Stimulated activated CD4-positive, alpha-beta T cell treated with anti-CD3 and anti-CD28 coated beads, Interleukin-2, amount 100 ng/mL, for 48 hours (primary cell): ENCODE measurements at places on chromosomes 3 and 15.

DNA sequence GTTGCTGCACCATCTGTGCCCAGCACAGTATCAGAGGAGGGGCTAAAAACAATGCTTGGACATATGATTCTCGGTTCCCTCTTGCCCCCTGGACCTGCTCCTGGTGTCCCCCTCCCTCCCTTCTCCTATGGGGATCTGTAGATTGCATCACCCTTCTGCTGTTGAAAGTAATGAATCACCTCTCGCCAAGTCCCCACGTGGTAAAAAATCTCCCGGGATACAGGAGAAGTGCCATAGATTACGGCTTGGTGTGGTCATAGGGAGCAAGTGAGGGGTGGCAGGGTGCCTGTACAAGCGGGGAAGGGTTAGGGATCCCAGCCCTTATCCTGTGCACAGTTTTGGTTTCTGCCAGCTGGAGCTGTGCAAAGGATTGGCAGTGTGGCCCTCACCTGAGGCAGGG is 37.7 kb downstream of the AMOTL2 start:
- no peak for DNase-seq

- no peak for DNase-seq
Measured at GRCh38 chr3:140571836-140572235, 106.0 kb upstream of the TRIM42 start.

DNA sequence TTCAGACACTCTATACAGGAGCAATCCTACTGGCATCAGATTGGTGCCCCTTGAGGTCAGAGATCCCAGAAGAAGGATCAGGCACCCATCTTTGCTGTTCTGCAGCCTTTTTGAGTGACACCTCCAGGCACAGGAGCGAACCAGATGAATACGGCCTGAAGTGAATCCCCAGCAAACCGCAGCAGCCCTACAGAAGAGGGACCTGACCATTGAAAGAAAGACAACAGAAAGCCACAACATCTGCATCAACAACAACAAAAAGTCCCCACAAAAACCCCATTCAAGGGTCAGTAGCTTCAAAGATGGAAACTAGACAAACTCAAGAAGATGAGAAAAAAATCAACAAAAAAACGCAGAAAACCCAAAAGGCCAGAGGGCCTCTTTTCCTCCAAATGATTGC is 130.4 kb downstream of the PPM1L start:
- no peak for DNase-seq

GRCh38 chr3:172317984-172318383 is 130.3 kb downstream of the GHSR start:
- DNase-seq, result no peak

DNA sequence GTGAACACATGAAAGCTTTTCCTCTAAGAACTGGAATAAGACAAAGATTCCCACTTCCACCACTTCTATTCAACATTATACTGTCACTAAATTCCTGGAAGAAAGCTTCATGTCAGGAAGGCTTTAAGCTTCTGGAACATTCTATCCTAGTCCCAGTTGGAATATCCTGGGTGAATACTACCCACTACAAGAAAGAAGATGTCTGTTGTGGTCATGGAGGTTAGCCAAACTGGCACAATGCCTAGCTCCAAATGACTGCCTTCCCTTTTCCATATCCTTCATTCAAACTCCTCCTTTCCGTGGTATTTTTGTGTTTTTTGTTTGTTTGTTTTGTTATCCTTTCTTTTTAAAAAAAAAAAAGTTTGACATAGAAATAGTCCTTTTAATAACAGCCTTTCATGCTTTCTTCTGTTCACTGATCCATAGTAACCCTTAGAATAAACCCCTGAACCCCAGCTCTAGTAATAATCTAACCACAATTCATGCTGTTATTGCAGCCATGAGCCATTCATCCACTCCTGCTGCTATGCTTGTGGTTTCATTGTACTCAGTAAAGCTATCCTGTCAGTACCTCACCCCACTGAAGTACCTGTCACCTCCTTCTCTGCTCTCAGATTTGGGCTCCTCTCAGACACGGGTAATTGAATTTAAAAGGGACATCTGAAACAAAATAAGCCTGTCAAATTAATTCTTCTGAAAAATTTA is 447.5 kb downstream of the IGSF11 start:
- no peak for DNase-seq

DNA sequence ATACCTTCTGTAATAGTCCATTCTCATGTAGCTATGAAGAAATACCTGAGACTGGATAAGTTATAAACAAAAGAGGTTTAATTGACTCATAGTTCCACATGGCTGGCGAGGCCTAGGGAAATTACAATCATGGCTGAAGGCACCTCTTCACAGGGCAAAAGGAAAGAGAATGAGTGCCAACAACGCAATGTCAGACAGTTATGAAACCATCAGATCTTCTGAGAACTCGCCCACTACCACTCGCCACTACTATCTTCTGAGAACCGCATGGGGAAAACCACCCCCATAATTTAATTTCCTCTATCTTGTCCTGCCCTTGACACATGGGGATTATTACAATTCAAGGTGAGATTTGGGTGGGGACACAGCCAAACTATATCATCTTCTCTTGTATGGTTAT is 406.8 kb upstream of the CBLB start:
- no peak for DNase-seq

GRCh38 chr3:181739628-181740027 is 27.9 kb downstream of the SOX2 start:
- DNase-seq, result no peak

DNA sequence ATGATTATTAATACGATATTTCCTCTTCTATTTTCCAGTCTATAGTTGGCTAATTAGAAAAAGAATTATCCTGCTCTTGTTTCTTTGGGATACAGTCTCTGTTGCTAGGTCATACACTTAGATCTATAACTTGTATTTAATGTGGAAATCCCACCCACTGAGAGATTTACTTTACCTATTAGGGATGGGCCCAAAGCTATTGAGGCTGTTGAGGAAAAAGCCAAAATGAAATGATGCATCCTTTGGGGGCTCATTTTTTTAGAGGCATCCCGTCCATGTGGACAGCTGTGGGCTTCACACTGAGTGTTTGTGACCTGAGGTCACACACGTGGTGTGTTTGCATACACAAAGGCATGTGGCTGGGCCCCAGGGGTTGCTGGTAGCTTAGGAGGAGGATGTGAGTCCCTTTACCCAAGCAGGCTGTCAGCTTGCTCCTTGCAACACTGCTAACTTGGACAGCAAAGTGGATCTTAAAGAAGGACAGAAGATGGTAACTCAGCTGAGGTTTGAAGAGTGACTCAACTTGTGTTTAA is 477.4 kb downstream of the AGBL1 start:
- no peak for DNase-seq

- DNase-seq, result no peak
Measured at GRCh38 chr3:69505770-69506407, 120.0 kb upstream of the FRMD4B start.

- DNase-seq, result no peak
Measured at GRCh38 chr3:159187706-159188105, 385.9 kb downstream of the MFSD1 start.

DNA sequence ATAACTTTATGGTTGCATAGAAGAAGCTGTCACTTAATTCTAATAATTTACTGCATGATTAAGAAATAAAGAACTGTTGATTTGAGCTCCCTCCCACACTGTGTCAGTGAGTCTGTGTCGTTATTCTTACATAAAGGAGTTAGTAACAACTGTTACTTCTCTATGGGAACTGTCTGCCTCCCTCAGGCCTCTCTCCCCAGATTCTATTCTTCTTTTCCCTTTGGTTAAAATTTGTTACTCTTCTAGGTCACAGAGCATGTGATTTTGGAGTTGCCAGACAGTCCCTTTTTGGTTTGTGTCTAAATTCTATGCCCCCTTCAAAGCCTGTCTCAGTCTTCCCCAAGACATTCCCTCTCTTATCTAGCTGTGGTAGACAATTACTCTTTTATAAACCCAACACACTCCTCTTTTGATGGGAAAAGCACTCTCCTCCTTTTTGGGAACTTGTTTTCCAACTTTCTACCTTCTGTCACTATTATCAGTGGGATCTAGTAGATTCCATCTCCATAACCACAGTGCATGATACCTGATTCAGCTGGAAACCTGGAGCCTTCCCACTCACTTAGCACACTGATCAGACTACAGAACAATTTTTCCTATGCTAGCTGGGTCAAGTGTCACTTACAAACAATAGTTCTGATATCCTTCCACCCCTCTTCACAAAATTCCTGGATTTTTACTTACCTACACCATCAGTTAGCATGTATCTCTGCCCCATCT is 422.1 kb upstream of the TGFBR2 start:
- no peak for DNase-seq

GRCh38 chr3:155079746-155080487 is at the start of gene MME:
Gene MME, plus strand, starts transcription at chr3:155080319. Its CDS starts 3,849 bp downstream, at chr3:155084168.
- DNase-seq, result no peak

DNA sequence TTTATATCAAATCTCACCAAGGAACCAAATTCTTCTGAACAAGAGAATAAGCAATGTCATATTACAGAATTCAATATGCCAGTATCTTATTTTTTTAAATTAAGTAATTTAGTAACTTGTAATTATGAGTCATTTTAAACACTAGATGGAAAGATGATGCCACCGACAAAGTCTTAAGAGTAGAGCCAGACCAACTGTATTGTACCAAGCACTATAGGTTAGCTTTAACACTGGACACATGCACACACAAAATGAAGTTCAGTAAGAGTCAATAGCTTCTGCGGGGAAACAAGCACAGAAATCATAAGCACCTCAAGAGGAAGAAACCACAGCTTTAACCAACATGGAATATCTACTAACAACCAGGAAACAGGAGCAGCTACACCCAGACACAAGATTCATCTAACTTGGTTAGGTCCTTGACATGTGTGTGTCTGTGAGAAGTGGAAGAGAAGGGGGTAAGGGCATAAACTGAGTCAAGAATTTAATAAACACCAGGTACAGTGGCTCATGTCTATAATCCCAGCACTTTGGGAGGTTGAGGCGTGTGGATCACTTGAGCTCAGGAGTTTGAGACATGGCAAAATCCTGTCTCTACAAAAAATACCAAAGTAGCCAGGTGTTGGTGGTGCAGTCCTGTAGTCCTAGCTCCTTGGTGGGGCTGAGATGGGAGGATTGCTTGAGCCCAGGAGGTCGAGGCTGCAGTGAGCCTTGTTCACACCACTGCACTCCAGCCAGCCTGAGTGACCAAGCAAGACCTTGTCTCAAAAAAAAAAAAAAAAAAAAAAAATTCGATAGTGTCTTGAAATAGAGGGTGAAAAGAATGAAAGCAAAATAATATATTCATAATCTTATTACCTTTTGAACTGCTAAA is 28.9 kb downstream of the DENND4A start:
- no peak for DNase-seq

GRCh38 chr3:49026536-49026935 is 2.7 kb downstream of the IMPDH2 start:
- DNase-seq, result no peak

DNA sequence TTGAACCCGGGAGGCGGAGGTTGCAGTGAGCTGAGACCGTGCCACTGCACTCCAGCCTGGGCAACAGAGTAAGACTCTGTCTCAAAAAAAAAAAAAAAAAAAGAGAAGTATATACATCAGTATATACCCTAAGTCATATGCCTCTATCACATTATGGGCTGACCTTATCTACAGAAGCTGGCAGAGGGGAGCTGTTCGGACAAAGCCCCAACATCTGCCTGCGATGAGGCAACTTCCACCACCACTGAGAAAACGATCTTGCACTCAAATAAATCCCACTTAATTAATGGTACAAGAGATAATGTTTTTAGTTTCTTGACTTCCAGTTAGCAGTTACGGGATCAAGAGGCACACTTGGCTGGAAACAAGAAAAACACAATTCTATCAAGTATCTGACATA is 2.2 kb downstream of the GLT8D1 start:
- no peak for DNase-seq

DNA sequence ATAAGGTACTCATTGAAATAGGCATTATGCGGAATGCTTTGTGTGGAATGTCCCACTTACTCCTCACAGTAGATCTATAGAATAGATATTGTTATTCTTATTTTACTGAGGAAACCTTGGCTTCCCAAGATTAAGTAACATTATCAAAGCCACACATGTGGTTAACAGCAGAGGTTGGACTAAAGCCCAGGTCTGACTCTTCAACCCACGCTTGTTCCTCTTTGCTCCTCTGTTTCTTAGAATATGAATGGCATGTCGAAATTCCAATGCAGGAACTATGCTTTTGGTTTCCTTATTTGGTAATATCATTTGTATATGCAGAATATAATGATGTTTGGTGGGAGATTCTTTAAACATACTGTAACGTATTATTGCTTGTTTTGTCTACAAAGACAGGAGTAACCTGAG is 818.8 kb upstream of the LMCD1 start:
- DNase-seq, result no peak

DNA sequence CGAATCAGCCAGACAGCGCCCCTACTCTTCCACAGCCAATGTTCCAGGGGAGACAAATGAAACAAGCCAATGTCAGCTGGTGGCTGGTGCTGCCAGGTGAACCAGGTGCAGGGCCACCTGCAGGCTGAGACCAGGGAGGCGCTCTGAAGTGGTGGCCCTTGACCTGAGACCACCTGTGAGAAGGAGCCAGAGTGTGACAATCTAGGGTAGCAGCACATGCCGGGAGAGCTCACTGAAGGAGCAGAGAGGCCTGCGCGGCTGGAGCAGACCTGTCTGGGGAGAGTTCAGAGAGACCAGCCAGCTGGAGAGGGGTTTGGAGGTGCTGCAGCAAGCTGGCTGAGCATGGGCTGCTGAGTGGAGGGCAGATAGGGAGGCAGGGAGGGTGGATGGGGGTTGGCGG is 693 bp upstream of the STAB1 start:
- DNase-seq, result no peak

- no peak for DNase-seq
Measured at GRCh38 chr3:132435911-132436425, 18.7 kb downstream of the DNAJC13 start.

DNA sequence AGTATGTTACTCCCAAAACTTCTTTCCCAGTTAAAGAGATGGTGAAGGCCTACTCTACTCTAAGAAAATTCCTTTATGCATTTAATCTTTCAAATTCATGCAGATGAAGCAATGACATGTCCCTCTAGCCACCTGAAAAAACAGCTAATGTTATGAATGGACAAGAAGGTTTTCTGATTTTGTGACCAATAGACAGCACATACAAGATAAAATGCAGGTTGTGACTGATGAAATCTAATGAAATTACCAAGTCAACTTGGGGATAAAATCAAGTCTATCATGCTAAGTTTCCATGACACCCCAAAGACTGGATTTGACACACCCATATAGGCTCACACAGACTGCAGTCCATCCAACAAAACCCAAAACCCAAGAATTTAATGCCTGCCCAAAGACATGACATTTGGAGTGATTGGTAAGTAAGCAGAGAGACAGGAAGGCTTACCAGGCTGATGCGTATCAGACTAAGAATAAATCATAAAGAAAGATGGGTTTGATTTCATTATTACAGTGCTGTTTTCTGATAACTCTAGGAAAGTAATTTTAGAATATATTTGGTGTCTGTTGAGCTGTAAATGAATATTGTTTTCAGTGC is 26.4 kb downstream of the CD47 start:
- no peak for DNase-seq
